IMR-90 (cell line): ENCODE measurements at places on chromosomes 13 and 19.

GRCh38 chr19:29529646-29530539, 4.1 kb downstream of the VSTM2B start:
- no peak for DNase-seq

- no peak for DNase-seq
Observed at GRCh38 chr19:49188626-49189200, 31.1 kb downstream of the TRPM4 start.

DNA sequence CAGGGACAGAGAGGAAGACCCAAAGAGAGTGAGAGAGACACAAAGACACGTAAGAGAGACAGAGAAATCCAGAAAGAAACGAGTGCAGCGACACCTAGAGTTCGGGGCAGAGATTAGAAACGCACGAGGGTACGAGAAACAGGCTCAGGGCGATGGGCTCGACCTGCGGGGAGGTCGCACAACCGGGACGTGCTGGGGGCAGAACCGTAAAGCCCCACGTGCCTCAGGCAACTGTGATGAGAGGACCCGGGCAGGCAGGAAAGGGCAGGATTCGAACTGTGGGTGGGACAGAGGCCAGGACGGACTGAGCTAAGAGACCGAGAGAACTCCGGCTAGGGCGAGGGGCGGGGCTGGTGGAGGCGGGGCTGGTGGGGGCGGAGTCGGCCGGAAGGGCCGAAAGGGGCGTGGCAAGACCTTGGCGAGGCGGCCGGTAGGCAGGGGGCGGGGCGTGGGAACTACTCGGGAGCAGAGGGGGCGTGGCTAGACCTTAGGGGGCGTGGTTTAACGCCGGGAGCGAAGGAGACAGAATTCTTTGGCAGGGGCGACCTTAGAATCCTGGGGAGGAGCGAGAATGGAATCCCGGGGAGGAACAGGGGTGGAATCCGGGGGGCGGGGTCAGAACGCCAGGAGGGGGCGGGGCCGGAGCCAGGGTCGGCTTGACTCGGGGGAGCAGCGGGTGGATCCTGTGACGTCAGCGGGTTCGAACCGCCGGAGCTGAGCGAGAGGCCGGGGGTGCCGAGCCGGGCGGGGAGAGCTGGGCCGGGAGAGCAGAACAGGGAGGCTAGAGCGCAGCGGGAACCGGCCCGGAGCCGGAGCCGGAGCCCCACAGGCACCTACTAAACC, at the start of gene NECTIN2:
NECTIN2 (plus strand) TSS at position 686 of the 843 bp plus-strand sequence. CDS start 229 bp downstream, outside the sequence.
- peak; percentile 98 for DNase-seq

DNA sequence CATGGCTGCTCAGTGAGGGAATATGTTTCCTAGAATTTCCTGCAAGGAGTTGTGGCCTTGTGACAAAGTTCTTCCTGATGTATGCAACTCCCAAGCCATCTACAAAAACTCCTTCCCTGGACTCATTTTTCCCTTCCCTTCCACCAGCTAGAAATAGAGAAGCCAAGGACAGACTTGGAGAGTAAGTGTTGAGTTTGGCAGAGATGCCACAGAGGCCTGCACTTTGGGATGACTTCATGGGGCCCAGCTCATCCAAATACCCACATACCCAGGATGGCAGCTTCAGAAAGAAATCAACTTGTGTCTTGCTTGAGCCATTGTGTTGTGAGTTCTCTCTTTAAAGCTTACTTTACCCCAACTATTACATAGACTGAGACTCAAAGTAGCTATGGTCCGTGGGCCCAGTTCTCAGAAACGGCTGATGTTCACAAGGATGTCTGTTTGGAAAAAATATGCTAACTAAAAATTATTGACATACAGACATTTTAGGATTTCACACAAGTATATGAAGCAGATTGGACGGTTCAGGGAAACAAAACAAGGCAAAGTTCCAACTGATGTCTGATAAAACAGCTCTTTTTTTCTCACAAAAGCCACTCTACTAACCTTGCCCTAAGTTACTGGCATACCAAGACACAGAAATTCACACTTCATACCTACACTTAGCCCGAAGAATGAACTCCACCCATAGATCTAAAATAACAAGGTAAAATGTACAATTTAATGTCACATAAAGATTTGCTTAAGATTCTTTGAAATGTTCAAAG, 107.9 kb downstream of the NALCN start:
- no peak for DNase-seq

- DNase-seq = no peak
Observed at GRCh38 chr13:75902166-75903104, 266.3 kb downstream of the LMO7 start.

- peak; percentile 66 for DNase-seq
Observed at GRCh38 chr13:36395280-36395679, 37.0 kb upstream of the CCNA1 start.

DNA sequence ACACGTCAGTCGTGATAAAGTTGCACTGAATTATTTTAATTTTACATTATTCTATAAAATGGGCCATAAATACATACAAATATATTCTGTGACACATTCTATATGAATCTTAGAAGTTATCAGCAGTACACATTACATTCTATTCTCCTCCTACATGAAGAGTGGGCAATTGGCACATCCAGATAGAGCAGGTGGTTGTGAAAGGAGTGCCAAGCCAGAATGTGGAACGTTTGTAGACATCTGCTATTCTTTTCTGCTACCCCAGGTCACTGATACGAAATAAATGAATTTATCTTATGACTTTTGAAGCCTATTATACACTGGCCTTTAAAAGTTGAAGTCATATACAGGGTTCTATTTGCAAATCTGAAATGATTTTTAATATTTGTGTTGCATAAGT, 373.2 kb downstream of the PCDH17 start:
- no peak for DNase-seq

DNA sequence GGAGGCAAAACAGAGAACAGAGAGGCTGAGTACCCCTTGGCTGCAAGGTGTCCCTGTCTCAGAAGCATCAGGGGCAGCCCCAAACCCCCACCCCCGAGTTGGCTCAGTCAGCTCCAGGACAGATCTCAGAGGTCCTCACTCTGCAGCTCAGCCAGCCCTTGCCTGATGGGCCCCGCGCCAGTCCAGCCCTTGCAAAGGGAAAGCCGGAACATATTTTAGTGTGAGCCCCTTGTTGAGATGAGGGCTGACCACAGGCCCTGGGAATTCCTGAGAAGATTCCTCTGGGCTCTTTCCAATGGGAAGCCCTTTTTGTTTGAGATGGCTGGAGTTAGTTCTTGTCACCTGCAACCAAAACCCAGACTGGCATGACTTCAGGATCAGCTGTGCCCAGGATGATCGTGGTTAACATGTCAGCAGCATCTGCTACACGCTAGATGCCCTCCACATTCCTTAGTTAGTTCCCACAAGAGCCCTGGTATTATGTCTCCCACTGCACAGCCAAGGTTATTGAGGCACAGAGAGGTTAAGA, 33.9 kb upstream of the CCNE1 start:
- no peak for DNase-seq

DNA sequence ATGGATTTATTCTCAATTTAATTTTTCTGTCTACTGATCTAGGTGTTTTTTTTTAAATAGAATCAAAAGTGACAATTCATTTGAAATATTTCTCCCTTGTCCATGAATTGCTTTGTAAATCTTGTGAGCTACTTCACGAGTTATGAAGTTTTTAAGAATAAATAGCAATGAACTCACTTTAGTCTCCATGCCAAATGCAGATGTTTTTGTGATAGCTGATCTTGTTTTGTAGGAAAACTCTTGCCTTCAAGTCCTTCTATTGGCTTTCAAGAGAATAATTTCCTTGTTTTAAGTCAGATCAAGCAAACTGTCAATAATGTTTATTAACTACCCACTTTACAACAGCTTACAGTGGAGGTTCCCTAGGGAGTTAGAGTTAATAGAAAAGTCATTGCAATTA, 99.8 kb downstream of the ITGBL1 start:
- no peak for DNase-seq

GRCh38 chr19:42276821-42277220, 7.8 kb downstream of the CIC start:
- no peak for DNase-seq
